ENCODE measurements at places on chromosomes 5 and 9. TPM values are rescaled to one million over a fixed set of nuclear protein-coding genes. Genes with fewer than 3 reads are reported as not detected.

Gene LPCAT1
- total RNA-seq, result 16.0 TPM

- DNase-seq, result no peak
Observed at GRCh38 chr9:6414247-6414641, 1.2 kb downstream of the UHRF2 start.

DNA sequence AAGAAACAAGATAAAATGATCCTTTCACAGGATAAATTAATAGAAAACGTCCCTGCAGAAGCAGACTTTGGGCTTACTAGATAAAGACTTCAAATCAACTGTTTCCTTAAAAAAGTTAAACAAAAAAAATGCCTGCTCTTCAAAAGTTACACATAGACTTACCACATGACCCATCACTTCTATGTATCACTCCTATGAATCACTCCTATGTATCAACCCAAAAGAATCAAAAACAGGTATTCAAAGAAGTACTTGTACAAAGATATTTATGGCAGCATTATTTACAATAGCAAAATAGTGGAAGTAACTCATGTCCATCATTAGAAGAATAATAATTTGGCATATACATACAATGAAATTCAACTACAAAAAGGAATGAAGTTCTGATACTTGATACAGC is 56.3 kb upstream of the PRDM9 start:
- DNase-seq, result no peak

DNA sequence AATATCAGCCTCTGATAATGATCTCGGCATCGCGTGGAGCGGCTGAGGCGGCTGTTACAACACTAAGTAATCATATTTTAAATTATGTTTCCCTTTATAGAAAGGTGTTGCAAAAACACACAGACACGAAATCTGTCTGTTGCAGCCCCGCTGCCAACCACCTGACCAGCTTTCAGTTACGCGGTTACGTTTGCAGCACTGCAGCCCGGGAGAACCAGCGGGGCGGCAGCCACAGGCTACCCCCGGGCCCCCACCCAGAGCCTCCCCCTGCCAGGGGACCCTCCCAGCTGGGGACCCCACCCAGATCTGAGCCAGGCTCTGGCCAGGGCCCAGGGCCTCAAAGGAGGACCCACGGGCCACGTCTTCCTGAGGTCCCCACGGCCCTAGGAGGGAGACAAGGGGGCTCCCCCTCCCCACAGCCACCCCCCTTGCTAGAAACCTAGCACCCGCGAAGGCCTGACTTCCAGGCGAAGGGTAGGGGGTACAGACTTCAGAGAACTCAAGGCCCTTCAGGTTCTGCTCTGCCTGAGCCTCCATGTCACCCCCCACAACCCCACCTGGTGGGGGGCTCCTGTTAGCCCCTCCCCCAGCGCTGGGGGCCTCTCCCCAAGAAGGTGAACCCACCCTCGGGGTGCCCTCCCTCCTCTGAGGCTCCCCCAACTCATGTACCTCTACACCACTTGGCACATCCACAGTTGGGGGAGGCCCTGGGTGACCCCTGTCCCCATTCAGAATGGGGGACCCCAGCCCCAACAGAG is 6.0 kb downstream of the NACC2 start:
- no peak for DNase-seq

Gene C8G
- total RNA-seq, result 4.9 TPM

DNA sequence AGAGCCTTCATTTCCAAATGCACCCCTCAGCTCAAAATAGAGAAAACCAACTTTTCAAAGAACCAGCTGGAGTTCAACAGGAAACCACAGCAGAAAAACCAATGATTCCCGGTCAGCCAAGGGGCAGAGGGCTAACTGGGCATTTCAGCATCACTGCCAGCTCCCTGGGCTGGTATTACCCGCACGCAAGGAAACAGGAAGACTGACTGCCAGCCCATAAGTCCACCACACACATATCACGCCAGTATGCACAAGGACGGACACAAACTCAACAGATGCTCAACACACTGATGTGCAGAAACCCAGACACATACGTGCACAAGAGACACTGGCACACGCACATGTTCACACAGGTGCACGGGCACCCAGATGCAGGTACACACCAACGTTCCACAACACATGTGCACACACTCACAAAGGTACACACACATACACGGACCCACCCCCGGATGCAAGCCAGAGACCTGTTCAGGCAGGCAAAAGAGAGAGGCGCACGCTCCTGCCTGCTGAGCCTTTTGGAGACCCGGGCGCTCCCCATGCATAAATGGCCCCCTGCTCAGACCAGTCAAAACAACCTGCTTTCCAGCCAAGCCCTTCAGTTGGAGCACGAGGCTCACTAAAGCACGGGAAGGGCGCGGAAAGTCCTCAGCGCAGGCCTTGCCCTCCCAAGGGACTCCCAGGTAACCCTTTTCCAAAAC is 2.1 kb downstream of the ADAMTS2 start:
- no peak for DNase-seq

DNA sequence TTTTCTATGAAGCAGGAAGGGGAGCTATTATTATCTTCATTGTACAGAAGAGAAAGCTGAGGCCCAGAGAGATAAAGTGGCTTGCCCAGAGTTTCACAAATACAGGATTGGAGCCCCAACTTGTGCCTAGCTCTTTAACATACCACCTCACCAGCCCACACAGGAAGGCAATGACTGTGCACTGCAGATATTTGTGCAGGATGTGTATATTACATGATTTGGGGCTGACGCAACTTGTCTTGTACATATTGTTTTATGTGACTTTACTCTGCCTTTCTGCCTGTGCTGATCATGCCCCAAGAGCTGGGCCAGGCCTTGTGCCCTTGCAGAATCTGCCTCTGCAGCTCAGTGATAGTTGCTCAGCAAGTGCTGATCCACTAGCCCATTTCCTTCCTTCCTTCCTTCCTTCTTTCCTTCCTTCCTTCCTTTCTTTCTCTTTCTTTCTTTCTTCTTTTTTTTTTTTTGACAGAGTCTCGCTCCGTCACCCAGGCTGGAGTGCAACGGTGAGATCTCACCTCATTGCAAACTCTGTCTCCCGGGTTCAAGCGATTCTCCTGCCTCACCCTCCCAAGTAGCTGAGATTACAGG is 106.6 kb upstream of the TBCA start:
- no peak for DNase-seq

DNA sequence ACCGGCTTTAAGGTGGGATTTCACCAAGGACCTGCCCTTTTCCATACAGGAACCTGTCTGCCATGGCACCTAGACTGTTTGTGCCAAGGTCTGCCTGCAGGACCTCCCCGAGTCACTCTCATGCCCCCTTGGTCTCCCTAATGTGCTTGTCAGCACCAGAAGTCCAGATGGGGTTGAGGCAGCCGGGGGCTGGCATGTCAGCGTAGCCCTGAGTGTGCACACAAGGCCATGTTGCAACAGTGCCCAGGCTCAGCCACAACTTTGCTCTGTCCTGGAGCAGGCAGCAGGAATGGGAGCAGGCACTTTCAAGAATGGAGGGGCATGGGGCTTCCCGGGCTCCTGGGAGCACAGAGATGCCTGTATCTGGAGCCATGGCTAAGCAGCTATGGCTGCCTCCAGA is 621.5 kb downstream of the CDH9 start:
- no peak for DNase-seq

- DNase-seq, result no peak
Observed at GRCh38 chr5:124157320-124157719, 589.1 kb downstream of the ZNF608 start.

GRCh38 chr9:36438536-36439236 is 38.6 kb upstream of the RNF38 start:
- DNase-seq, result no peak

DNA sequence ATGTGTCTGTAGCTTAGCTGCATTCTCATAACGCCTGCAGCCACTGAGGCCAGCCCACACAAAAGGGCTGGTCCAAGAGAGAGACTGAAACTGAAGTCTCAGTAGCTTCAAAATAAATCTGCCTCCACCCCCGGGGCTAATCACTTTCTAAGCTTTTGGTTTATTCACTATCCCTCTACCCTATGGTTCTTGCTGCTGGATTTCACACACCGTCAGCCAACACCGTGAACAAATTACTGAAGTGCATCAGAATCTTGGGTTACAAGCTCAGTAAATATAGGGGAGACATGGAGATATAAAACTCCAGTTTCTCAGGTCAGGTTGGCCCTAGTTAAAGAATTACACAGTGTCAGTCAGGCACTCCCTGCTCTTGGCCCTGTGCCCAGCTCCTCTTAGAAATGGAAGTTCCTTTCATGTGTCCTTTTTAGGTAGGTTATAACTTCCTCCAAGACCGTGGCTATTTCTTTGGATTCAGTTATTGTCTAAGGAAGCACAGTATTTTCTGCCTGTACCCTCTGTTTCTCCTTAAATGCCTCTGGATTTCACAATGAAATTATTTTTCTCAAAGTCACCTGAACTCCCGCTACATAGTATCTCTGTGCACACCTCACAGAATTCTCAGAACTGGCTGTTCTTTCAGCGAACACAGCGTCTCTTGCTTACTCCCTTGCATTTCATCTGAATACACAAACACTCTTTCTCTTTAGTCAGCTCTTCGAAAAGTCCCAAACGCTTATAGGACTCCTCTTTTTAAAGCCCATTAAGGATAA is 112.5 kb downstream of the FAM174A start:
- DNase-seq, result no peak

- DNase-seq, result no peak
Observed at GRCh38 chr5:127943061-127943371, 140.6 kb upstream of the SLC12A2 start.

GRCh38 chr5:27048510-27048909 is 10.1 kb upstream of the CDH9 start:
- peak; percentile 35 for DNase-seq

DNA sequence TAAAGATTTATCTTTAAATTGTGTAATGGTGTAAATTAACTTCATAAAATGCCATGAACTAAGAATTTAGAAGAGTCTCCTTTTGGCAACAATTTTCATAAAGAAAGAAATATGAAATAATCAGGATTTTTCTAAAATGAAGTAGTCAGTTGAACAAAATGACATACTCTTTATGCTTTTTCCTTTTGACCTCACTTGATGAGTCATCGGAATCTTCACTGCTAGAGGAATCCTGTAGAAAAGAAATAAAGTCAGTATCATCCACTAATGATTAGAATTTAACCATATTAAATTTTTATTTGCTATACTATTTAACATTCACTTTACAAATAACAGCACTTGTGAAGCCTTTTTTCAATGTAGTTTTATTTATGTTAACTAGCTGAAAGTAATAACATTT is 26.1 kb downstream of the CHD1 start:
- no peak for DNase-seq

GRCh38 chr5:135986891-135987401 is 32.2 kb upstream of the LECT2 start:
- no peak for DNase-seq

Gene PTGDS
- total RNA-seq, result not detected

DNA sequence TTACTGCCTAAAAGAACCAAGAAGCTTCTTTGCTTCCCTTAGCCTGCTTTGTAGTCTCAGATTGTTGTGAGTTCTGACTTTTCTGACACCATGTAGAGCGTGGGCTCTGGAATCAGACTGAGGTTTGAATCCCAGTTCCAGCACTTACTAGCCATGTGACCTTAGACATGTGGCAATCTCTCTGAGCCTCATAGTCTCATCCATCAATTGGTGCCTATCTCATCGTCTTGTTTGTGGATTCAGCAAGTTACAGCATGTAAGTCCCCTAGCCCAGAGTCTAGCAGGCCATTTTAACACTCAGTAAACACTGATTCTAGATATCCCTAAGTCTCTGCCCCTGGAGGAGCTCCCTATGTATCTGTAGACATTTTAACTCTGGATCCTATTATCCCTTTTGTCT is 94.7 kb downstream of the ANGPTL2 start:
- no peak for DNase-seq

- no peak for DNase-seq
Observed at GRCh38 chr5:61619777-61620518, 287.9 kb downstream of the ZSWIM6 start.

Gene HMCN2
- not detected for total RNA-seq

DNA sequence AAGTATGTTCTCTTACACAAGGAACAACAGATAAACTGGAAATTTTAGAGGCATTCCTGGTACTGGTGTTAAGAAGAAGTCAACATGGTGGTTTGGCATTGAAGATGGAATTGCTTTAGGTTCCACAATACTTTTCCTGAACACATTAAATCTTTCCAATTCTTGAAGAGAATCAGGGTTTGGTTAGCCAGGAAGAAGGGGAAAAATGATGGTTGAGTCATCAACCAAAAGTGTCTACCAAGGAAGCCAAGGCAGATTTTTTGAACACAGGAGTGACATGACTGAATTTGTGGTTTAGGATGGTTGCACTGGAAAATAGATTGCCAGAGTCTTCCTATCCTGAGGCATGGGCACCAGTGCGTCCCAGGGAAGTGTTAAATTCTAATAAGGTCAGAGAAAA is 433.4 kb downstream of the TMEM38B start:
- DNase-seq, result no peak

- DNase-seq, result no peak
Observed at GRCh38 chr9:83649515-83649914, 26.6 kb downstream of the IDNK start.

Gene MAML1
- 12.1 TPM for total RNA-seq

Gene TMEM171
- total RNA-seq, result not detected

Gene IL13
- not detected for total RNA-seq

DNA sequence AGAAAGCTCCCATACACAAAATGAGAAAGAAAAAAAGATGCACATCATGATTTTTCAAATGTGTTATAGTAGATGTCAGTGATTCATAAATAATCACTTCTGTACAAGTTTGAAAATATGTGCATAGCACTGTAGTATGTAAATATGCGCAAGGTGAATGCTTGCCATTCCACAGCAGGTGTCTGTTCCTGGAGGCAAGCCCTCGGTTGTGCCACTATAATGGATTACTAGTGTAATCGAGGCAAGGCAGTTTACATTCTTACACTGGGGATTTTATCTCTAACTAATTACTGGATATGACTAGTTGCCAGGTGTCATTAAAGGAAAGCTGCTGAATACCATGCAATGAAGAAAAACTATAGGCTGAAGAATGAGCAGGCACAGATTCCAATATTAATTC is 93.6 kb downstream of the ARHGEF28 start:
- DNase-seq, result no peak

Gene DND1
- 0.17 TPM for total RNA-seq

DNA sequence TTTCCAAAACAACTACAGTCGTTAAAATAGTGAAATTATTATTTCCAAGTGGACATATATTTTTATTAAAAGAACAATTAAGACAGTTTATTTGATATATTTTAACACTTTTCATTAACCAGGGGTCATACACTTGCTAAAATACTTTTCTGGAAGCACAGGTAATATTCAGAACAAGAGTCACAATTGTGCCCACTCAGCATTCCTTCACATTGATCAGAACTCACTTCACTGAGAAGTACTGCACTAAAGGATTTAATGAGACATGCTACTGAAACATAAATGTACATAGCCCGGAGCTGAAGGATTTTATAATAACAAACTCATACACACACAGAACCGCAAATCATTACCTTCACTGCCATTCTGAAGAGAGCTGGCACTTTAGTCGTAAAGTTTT is 361.8 kb downstream of the ARL15 start:
- no peak for DNase-seq

Gene MINAR2
- total RNA-seq, result not detected

Gene SCGB3A2
- total RNA-seq, result not detected

Gene C5orf58
- total RNA-seq, result not detected

Gene ROPN1L
- total RNA-seq, result not detected

Gene TMEM161B
- total RNA-seq, result 15.0 TPM

Gene PROB1
- total RNA-seq, result 0.69 TPM

- DNase-seq, result no peak
Observed at GRCh38 chr9:86795047-86795442, 152.3 kb downstream of the GAS1 start.

GRCh38 chr5:176679365-176680225 is 32.3 kb downstream of the TSPAN17 start:
- no peak for DNase-seq

Gene NREP
- total RNA-seq, result 48.5 TPM
